ENCODE measurements at places on chromosomes 2 and 18.

- no peak for DNase-seq
These were observed 82.9 kb upstream of the CDKL4 start for GRCh38 chr2:39326644-39327043.

- no peak for DNase-seq
These were observed 30.9 kb downstream of the SLC4A3 start for GRCh38 chr2:219658196-219658846.

- DNase-seq: no peak
These were observed at the start of gene NEU2 for GRCh38 chr2:233032551-233033320. NEU2 (plus strand) TSS chr2:233032672; CDS start chr2:233032672, 0 bp downstream.

- peak; percentile 74 for DNase-seq
These were observed 128.5 kb downstream of the STK39 start for GRCh38 chr2:168118733-168119514.

GRCh38 chr2:55014962-55015939 is 35.0 kb downstream of the RTN4 start:
- peak; percentile 86 for DNase-seq

DNA sequence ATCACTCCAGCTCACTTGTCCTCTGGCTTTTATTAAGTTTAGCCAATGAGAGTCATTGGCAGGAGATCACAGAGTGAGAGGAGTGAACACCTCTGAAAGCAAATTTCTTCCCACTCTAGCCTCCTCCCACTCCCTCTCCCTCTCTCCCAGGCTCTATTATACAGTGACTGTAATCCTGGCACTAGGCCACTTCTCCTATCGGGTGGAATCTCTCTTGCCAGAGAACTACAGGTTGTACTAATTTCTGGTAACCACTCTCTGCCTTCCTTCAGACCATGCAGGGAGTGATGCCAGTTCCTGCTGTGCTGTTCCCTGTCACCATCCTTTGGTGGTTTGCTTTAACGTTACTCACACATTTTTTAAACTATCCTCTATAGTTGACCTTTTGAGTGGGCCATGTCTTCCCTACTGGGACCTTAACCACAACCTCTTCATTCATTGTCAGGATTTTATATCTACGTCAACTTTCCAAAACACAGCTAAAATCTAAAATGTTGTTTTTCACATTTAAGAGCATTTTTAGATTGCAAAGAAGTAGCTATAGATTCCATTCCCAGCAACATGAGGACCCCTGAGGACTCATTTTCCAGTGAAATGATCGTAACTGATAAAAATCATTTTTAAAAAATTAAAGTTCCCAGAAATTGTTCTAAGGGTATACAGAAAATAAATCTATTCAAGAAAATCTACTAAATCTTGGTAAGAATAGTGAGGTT is 217.1 kb downstream of the MREG start:
- peak; percentile 89 for DNase-seq

DNA sequence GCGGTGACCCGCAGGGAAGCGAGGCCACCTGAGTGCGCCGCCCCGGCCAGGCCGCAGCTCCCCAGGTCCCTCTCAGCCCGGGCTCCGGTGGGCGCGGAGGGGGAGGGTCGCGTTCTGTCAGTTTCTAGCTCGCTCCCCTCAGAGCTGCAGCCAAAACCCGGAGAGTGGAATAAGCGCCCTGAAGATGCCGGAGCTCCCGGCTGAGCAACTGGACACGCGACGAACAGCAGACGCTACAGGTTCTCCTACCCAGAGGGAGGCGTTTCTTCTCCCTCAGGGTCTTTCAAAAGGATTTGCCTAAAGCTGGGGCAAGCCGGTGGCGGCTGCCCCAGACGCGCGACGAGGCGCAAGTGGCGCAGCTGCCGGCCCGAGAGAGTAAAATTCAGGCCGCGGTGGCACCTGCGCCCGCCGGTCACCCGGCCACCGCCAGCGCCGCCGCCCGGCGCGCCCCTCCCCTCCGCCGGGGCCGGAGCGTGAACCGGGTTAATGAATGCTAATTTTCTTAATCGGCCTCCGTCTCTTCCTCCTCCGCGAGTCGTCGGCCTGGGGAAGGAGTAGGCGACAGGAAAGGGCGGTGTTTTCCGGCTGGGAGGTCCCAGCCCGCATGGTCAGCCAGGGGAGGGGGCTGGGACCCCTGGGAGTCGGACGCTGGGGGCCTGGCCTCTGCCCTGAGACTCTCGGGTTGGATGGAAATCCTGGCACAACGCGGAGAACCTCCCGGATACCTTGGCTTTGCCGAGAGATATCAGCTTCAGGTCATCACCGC is 845 bp upstream of the CDC42EP3 start:
- peak; percentile 92 for DNase-seq

- peak; percentile 92 for DNase-seq
These were observed 226.2 kb upstream of the TNP1 start for GRCh38 chr2:217086038-217086522.

DNA sequence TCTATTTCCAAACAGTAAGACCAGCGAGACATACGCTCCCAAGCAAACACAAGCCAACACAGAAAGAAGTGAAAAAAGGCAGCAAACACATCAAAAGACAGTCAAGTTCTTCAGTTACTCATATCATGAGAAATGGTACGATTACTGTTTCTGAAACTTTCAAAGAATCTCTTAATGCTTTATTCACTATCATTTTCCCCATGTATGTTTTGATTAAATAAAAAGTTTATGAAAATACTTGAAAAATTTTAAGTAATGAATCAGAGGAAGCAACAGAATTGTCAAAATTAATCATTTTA is 114.9 kb downstream of the HDAC4 start:
- DNase-seq: no peak

GRCh38 chr2:2846332-2847208 is 515.5 kb upstream of the MYT1L start:
- DNase-seq: peak; percentile 48

DNA sequence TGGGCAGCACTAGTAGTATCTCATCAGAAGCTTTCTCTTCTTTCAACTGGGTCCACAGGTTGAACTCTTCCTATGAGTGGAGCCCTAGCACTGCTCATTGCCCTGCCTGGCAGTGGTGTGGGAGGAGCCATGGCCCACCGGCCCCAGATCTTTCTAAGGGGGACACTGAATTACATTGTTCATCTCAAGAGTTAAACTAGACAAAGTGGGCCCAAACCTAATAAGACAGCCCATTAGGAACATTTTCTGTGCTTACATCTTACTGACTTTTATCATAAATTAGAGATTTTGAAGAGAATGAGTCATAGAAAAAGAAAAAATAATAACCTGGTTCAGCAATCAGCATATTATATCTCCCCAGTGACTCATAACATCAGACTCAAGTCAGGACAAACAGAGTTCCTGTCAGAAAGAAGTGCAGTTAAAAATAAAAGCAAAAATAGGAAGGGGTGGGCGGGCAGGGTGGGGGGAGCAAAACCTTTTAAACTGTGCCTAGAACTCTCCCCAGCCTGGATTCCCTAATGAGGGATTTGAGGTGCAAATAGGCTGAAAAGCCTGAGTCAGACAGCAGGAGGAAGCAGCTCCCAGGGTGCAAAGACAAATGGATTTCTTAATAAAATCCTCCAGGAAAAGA is 161.6 kb upstream of the TRIB2 start:
- DNase-seq: peak; percentile 35

DNA sequence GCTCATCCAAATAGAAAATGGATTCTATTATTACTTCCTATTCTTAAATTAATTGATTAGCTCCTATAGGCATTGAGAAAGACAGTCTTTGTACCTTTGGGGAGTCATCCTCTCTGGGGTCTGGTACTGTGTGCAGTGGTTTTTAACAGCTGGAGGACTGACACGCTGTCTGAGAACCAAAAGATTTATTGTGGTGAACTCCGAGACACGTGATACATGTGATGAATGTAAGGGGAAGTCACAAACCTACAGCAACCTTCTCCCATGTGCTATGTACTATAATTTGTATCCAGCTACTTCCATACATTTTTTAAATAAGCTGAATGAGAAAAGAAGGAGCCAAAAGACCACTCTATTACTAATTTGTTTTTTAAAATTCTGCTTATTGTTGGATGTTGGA is 133.7 kb downstream of the GALNT3 start:
- no peak for DNase-seq

DNA sequence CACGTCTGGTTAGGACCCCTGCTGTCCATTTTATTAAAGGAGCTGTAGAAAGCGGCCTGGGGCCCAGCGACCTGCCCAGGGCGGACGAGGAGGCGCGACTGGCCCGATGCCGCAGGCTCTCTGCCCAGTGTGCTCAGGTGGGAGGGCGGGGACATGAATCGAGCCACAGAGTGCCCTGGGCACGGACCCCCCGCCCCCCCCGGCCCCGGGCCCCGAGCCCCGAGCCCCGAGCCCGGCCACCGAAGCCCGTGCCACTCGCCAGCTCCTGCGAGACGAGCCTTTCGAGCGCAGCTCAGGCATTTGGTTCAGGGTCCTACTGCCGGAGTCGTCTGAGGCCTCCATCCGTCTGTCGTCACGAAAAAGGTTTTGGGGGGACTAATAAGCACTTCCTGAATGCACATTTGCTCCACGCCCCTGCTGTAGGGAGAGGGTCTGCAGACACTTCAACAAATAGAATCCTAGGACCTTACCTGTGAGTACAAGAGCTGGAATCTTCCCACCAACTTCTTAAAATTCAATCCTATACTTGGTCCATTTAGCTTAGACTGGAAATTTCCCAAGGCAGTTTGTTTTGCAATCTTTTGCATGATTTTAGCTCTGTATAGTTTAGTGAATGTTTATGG is 602 bp upstream of the ADAM17 start:
- DNase-seq: no peak

- no peak for DNase-seq
These were observed 30.1 kb downstream of the CAB39 start for GRCh38 chr2:230742781-230743180.

- DNase-seq: no peak
These were observed 181.0 kb downstream of the ERBB4 start for GRCh38 chr2:212357606-212358005.

DNA sequence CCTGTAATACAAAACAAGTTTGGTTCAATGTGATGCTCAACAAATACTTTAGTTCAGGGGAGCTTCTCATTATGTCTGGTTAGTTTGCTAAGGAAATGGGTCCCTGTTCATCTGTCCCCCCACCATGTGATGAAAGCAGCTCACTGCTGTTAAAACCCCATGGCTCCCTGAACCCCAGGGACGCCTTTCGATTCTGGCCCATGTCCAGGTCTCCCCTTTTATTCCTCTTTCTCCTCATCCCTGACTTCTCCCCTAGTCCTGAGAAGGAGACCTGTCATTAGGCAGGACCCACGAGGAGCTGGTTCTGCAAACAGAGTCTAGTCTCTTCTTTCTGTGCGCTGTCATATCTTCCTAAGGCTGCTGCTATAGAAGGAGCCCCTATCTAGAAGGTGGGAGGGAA is 213.3 kb upstream of the OSR1 start:
- no peak for DNase-seq

DNA sequence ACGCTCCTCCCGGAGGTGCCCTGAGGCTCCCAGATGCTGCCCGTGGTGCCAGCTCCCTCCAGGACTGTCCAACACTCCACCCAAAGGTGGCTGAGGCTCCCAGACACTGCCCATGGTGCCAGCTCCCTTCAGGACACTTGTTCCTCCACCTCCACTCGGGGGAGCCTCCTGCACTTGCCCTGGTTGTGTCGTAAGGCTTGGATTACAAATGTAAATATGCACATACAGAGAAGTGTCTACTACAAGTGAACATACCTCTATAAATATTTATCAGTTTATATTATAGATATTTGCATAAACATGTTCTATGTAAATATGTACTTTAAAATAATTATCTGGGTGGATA is 143.3 kb downstream of the PXDN start:
- DNase-seq: no peak

DNA sequence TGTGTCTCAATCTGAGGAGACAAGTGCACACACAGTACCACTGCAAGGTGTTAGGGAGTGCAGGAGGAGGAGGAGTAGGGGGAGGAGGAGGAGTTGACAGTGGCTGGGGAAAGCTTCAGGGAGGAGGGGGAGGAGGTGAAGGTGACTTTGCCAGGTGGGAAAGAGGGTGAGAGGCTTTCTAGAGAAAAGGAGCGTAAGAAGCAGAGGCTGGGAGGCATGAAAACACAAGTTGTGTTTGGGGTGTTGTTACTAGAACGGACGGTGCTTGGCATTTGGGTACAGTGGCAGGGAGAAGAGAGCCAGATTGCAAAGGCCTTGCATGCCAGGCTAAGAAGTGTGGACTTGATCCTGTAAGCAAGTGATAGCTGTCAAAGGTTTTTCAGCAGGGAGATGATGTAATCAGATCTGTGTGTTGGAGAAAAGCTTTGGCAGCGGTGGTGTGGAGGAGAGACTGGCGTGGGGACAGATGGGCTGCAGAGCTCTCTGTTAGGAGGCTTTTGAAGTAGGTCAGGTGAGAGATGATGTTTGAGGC is 16.2 kb downstream of the TANC1 start:
- DNase-seq: peak; percentile 13

DNA sequence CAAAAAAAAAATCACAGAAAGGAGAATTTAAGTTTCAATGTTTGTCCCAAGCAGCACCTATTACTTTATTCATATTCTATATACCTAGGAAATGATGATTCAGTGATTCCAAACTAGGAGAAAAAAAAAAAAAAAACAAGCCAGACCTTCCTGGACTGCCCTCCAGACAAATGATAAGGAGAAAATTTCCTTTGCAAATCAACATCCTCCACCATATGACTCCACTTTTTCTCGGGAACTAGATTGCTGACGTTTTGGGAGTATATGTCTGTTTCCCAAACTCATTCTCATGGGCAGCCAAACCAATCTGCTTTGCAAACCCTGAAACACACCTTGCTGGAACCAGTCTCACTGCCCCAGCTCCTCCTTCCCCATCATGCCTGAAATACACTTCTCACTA is 16.8 kb downstream of the AP1S3 start:
- no peak for DNase-seq

GRCh38 chr2:199955007-199955338 is 318 bp downstream of the TYW5 start:
- no peak for DNase-seq

- no peak for DNase-seq
These were observed 199.2 kb downstream of the TFCP2L1 start for GRCh38 chr2:121085801-121086200.

DNA sequence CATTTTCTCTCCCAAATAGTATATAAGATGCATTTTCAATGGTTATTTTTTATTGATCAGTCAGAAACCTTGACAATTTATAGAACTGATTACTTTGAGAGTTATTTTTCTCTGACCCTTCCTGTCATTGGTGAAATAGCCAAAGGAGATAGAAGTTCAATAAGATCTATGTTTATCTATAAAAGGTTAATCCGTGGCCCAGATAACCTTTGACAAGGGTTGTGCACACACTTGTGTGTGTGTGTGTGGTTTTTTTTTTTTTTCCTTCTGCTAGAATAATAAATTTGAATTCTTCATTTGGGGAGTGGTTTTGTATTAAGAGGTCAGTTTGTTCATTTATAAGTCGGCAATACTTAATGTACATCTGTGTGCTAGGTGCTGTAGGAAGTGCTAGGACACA is 160.0 kb downstream of the MGAT5 start:
- DNase-seq: no peak

- peak; percentile 81 for DNase-seq
These were observed 164.3 kb downstream of the NEDD4L start for GRCh38 chr18:58208207-58208932.

- DNase-seq: peak; percentile 1
These were observed 680.3 kb downstream of the DPP10 start for GRCh38 chr2:115122701-115123100.

Data from kidney tubule cell (primary cell).